Activated T-helper 1 cell treated with anti-CD3 and anti-CD28 coated beads, Interleukin-2, amount 50 U/mL, for 16 hours (primary cell): ENCODE measurements at places on chromosomes 7 and 10.
A peak's percentile ranks its signal among the peaks of the same experiment; 100 is the strongest.

- no peak for DNase-seq
Measured at GRCh38 chr10:14312014-14312413, 18.7 kb downstream of the FRMD4A start.

GRCh38 chr7:49433794-49434193, 339.6 kb upstream of the VWC2 start:
- DNase-seq = no peak

DNA sequence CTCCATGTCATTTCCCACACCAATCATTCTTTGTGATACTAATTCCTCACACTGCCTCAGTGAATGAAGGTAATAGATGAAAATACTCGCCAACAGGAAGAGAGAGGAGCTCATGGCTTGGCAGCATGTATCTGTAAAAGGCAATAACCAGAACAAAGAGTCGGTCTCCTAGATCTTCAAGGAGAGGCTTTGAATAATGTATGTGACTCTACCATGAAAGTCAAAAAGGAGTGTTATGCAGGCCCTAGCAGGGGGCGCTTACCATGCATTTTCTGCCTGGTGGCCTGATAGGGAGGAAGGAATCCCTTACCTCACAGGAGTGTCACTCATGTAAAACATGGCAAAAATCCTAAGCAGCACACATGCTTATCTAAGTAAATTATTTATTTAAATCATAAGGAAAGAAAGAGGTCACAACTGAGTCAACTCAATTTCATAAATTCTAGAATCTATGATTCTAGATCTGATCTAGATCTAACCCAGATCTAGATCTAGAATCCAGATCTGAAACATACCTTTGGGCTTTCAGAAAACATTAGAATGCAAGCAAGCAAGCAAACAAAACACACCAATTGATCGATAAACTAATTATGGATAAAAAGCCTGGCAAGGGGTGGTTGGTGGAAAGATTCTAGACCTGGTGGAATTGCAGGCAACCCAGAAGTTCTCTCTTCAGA, 226.3 kb upstream of the KLF6 start:
- no peak for DNase-seq

- DNase-seq = no peak
Measured at GRCh38 chr7:112157072-112157471, 49.1 kb downstream of the DOCK4 start.

- DNase-seq = peak; percentile 24
Measured at GRCh38 chr7:30727061-30727945, 24.6 kb upstream of the INMT start.

DNA sequence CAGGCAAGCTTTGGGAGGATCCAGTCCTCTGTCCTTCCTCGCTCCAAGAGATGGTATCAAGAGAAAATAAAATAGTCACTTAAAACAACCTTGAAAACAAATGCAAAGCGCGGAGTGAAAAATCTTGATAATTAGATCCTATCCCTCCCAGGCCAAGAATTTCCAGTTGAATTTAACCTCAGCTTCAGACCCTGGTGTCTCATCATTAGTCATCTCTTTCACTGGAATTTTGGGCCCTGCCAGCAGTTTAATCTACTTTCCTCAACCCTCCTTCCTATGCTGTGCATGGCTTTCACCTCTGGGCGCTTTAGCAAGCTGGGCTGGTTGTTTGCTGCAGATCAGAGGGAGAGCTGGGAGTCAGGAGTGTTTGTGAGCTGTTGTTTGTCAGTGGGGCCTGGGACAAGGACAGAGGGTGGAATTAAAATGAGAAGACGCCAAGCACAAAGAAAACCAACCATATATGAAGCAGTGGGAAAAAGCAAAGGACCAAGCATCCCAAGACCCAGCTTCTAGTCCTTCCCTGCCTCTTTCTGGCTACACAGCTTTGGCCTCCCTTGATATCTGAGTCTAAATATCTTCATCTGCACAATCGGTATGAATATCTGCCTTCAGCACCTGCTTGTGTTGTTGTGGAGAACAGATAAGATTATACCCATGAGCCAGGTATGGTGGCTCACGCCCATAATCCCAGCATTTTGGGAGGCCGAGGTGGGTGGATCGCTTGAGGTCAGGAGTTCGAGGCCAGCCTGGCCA, 13.5 kb downstream of the MYOF start:
- no peak for DNase-seq

GRCh38 chr7:5421714-5422395, 1.8 kb downstream of the TNRC18 start:
- DNase-seq = no peak

GRCh38 chr7:37322831-37323230, 125.8 kb downstream of the ELMO1 start:
- DNase-seq = no peak

DNA sequence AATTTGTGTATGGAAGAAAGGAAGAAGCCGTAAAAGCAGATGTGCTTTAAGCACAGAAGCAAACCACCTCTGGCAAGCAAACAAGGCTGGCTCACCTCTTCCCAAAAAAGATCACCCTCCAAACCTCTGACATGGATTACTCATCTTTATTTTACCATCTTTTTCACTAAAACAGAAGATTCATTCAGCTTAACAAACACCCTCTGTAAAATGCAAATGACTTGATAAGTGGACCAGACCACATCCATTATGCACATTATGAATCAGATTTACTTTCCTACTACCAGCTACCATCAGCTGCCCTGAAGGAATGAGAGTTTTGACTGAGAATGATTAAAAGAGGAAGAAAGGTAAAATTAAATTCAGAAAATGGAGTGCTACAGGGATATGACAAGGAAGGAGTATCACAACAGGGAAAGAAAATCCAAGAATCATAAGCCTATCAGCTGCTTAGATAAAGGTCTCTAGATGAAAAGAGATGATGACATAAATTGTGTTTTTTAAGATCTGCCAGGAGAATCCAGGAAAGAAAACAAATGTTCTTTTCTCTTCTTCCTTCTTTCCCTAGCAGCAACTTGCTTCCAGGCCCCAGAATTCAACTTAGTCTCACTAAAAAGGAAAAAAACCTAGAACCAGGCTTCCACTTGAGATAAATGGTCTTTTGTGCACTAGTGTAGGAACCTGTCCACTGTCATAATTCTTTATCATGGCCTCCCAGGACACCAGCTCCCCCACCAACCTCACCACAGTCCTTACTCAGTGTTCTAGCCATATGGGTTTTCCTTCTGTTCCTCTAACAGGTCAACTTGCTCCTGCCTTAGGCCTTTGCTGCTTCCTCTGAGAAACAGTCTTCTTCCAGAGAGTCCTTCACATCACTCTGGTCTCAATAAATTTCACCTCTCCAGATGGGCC, 47.4 kb downstream of the JAZF1 start:
- no peak for DNase-seq

- no peak for DNase-seq
Measured at GRCh38 chr7:73436031-73436929, 2.7 kb downstream of the FZD9 start.

DNA sequence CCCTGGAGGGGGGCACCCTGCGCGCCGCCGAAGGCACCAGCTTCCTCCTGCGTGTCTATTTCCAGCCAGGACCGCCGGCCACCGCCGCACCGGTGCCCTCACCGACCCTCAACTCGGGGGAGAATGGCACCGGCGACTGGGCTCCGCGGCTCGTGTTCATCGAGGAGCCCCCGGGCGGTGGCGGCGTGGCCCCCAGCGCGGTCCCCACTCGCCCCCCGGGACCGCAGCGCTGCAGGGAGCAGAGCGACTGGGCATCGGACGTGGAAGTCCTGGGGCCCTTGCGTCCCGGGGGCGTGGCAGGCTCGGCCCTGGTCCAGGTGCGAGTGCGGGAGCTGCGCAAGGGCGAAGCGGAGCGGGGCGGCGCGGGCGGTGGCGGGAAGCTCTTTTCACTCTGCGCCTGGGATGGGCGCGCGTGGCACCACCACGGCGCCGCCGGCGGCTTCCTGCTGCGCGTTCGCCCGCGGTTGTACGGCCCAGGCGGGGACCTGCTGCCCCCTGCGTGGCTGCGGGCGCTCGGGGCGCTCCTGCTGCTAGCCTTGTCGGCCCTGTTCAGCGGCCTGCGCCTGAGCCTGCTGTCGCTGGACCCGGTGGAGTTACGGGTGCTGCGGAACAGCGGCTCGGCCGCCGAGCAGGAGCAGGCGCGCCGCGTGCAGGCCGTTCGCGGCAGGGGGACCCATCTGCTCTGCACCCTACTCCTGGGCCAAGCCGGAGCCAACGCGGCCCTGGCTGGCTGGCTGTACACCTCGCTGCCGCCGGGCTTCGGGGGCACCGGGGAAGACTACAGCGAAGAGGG, 594 bp downstream of the CNNM1 start:
- no peak for DNase-seq

- no peak for DNase-seq
Measured at GRCh38 chr10:21099291-21100062, 202.4 kb upstream of the NEBL start.
